ENCODE measurements at places on chromosomes 2 and 18.

DNA sequence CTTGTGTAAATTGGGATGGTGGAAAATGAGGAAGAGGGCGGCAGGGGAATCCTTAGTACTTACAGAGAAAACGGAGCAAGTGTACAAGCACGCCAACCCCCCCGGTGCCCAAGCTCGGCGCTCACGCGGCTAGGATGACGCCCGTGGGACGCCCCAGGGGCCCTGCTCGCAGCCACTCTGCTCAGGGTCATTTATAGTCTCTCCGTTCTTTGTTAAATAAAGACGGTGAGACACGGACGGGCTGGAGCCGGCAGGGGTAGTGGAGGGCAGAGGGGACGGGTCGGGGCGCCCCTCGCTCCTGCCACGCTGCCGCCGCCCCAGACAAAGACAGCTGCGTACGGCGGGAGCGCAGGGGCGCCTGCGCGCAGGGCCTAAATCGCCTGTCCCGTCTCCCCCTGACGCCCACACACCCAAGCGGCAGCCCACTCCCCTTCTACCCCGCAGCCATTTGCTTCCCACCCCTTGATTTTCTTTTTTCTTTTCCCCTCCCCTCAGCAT, 37.8 kb downstream of the PCBP1 start:
- peak; percentile 72 for DNase-seq

GRCh38 chr18:3454365-3455089, 4.6 kb downstream of the TGIF1 start:
- DNase-seq: no peak

DNA sequence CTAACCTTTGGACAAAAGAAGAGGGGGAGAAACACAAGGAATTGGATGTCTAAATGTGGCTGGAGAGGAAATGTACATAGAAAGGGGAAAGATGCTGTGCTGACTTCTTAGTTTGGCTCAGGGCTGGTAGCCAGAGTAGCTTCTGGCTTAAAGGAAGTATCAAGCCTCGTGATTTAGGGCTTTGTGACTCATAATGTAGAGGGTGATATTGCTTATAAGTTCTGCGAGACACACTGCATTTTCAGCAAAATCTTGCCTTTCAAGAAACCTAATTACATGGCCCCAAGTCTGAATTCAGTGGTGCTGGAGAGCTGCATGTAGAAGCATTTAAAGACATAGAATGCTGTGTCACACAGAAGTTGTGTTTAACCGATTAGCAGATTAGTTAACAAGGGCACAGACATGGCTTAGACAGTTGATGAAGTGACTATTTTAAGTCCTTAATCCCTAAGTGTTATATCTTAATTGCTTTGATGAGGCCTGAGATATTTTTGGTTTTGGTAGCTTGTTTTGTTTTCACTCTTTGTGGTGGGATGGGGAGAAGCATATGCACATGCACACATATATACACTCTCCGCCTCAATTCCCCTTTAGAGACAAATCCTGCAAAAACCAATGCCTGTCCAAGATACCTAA, 66.4 kb downstream of the EPAS1 start:
- no peak for DNase-seq

GRCh38 chr2:1755436-1756191, 11.3 kb upstream of the PXDN start:
- DNase-seq: no peak

- DNase-seq: no peak
Observed at GRCh38 chr18:48468151-48468550, 59.0 kb upstream of the ZBTB7C start.

DNA sequence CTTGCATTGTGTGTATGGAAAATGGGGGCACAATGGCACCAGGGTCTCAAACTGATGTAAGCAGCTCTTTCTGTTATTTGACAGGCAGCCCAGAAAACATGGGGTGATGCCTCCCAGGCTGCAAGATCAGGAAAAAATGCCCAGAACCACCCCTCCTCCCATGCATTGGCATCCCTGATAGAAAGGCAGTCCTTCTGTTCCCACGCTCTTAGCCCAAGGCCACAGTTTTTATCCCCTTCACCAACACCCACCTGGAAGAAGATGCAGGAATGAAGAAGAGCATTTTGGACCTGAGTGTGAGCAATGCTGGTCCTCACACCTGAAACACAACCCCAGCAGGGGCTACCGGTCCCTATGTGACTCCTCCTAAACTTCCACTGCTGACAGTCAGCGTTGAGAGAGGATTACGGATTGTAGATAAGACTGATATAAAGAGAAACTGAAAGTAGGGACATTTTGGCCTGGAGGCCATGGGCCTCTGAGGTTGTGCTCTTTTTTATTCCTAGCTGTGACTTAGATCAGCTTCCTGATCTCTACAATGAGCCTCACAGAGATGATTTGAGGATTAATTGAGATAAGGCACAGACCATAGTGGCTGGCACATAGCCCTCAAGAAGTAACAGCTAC, 386.0 kb upstream of the ATP5MC3 start:
- no peak for DNase-seq

DNA sequence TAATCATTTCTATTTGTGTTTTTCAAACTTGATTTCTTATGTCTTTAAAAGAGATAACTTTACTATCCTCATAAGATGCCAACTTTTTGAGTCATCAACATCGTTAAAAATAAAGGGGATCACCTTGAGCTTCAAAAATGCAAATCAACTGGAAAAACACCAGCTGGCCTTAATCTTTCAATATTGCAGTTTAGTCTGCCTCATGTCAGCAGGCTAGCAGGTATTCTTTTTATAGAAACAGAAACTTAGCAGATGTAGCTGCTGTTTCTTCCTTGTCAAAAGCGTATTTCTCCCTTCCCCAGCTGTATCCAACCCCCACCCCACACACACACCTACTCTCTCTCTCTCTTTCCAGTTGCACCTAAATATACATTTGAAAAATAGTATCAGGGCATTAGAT, 154.1 kb upstream of the ZNF804A start:
- no peak for DNase-seq

- DNase-seq: no peak
Observed at GRCh38 chr2:65053199-65053598, 3.0 kb upstream of the CEP68 start.

- no peak for DNase-seq
Observed at GRCh38 chr2:83953697-83954096, 505.4 kb downstream of the SUCLG1 start.

- DNase-seq: no peak
Observed at GRCh38 chr18:527146-527545, 26.6 kb upstream of the COLEC12 start.

DNA sequence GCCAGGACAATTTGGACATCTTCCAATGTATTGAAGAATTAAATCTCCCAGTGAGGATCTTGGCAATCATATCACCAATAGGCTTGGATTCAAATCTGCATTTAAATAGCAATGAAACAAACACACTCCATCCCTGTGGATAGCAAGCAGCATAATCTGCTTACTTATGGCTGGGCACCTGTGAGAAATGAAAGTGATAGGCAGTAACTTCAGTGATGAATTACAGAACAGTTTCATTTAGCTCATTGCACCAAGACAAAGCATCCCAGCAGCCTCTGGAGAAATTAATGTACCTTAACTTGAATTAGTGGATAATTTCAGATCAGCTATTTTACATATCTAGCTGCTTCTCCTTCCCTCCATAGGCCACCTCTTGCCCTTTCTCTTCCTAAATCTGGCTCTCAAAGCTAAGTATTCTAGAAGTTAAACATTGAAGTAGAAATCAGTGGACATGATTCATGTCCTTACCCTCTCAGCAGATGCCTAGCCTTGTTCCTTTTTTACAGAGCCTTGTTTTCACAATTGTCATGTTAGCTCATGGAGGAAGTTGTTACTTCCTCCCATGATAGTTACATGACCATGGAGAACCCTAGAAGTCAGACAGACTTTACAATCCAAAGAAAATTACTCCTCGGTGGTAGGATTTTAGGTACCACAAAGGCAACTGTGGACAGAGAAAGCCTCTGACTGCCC, 88.5 kb upstream of the TACR1 start:
- no peak for DNase-seq

- no peak for DNase-seq
Observed at GRCh38 chr18:32732165-32732564, 40.7 kb downstream of the KLHL14 start.

- no peak for DNase-seq
Observed at GRCh38 chr2:65299246-65299645, 71.6 kb downstream of the ACTR2 start.

DNA sequence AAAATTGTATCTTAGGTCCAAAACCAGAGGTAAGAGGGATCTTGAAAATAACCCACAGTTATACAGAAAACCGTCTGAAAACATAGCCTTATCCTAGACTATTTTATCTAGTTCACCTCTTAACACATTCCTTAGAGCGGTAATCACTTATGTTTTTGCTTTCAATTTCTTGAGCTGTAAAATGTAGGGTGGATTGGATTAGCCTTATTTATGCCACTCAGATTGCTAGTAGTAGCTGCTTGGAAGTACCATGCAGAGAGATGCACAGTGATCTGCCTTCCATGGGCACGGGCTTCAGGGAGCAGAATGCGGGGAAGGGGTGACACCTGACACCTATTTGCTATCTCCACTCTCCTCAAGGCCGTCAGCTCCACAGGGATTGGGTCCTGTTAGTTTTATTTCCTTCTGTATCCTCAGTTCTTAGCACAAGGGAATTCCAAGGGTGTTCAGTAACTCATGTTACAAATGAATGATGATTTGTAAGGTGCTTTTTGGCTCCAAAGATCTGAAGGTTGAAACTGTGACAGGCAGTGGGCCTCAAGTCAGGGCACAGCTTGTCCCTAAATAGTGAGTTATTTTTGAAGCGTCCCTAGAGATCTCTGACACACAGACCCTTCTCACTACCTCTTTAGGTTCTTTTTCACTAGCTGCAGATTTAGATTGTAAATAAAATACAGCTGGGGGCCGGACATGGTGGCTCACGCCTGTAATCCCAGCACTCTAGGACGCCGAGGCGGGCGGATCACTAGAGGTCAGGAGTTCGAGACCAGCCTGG, 64.0 kb upstream of the PMAIP1 start:
- DNase-seq: no peak

DNA sequence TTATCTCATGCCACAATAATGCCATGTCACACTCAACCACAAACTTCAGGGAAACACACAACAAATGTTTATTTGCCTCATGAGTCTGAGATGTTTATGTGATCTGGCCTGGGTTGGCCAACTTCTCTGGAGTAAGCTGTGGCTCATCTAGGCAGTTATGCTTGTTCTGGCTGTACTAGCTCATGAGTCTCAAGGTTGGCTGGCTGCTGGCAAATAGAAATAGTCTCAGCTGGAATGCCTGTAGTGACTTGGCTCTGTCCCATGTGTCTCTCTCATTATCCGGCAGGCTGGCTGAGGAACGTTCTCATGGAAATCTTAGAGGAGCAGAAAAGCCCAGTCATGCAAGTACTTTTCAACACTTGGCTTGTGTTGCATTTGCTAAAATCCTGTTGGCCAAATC, 234.9 kb upstream of the CDH2 start:
- DNase-seq: peak; percentile 44

DNA sequence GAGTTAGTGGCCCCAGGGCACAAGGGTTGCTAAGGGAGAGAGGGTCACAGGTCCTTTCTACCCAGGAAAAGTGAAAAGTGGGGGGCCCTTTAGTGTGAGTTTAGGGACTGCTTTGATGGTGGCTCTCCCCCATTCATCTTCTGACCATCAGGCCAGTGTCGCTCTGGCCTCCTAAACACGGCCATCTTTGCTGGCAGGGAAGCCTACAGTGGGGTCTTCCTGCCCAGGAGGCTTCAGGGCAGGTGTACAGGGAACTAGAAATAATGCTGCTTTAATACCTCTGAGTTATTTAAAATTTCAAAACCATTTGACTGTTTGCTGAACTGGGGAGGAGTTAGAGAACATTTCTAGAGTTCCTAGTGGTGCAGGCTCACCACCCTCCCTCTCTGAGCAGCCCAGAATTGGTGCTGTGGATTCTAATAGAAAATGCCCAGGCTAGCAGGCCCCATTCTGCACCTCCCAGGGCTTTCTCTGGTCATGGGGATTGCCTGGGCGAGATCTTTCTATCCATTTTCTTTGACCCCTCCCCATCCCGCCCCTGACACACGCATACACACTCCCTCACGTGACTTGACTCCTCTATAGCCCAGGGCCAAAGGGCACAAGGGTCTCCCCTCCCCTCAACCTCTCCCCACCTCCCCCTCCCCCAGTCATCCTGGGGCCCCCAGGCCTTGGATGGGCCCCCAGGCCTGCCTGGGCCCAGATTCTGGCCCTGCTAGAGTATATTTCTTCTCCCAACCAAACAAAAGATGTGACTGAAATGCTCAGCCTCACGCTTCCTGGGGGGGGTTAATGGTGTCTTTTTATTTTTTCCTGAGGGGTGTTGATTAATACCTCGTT, 3.1 kb downstream of the PKDCC start:
- no peak for DNase-seq

GRCh38 chr2:222960126-222960525, 91.9 kb upstream of the KCNE4 start:
- no peak for DNase-seq

DNA sequence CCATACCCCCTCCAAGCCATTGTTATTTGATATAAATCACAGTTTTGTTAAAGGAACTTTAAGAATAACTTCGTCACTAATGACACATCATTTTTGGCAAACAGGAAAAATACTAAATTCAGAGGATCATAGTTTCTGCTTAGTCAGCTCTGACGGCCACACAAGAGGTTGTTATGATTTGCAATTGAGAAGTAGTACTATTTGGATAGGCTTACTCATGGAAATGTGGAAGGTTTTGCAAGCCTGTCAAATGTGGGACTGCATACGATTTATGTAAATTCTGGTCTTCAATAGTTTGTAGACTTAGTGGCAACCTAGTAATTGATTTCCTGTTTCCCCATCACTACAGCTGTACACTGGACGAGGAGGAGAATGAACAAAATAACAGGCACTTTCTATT, 108.1 kb downstream of the ARHGEF33 start:
- no peak for DNase-seq

- DNase-seq: peak; percentile 52
Observed at GRCh38 chr18:23135550-23136325, 453 bp downstream of the CABLES1 start.

GRCh38 chr2:52658598-52658997, 1109.0 kb upstream of the CHAC2 start:
- DNase-seq: no peak

DNA sequence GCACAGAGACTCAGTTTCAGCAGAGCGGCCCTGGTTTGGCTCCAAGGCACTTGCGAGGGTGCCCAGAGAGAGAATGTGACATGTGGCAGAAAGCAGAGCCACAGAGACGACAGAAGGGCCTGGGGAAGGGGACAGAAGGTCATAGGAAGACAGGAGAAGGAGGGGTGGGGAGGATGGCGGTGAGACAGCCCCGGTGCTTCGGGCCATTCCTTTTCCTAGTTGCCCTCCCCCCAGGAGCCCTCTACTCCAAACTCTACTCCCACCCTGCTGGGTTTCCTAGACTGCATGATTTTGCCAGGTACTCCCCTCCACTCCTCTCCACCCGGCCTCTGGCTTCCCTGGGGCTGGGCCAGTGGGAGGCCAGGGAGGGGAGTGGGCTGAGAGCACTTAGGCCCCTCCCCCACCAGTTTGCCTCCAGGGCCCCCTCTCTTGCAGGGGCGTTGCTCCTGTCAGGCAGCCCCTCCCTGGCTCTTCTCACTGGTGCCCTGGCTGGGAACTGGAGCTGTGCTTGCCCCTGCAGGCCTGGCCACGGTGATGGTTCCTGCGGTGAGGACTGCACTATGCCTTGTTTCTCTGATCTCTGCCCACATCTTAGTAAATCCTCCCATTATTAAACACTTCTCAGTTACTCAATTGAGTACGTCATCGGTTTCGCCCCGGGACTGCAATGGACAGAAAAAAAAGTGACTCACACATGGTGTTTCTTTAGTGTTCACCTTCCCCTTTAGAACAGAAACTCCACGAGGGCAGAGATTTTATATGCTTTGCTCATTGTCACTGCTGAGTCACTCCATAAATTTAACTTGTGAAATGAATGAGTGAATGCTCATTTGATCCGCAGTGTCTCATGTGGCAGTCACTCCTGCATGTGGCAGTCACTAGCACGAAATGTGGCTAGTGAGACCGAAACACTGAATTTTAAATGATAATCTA, 58.7 kb upstream of the SP3 start:
- DNase-seq: peak; percentile 72

Data from left cardiac atrium (tissue), 4 donors.